ENCODE measurements at places on chromosomes 6 and 20. TPM values are rescaled to one million over a fixed set of nuclear protein-coding genes. Genes with fewer than 3 reads are reported as not detected.
A peak's percentile ranks its signal among the peaks of the same experiment; 100 is the strongest.

Gene VSX1
- total RNA-seq = 0.14 TPM

Gene TENT5A
- total RNA-seq = 60.9 TPM

Gene RBL1
- total RNA-seq = 5.3 TPM

Gene C6orf132
- total RNA-seq = 2.0 TPM

Gene GPRC6A
- total RNA-seq = not detected

DNA sequence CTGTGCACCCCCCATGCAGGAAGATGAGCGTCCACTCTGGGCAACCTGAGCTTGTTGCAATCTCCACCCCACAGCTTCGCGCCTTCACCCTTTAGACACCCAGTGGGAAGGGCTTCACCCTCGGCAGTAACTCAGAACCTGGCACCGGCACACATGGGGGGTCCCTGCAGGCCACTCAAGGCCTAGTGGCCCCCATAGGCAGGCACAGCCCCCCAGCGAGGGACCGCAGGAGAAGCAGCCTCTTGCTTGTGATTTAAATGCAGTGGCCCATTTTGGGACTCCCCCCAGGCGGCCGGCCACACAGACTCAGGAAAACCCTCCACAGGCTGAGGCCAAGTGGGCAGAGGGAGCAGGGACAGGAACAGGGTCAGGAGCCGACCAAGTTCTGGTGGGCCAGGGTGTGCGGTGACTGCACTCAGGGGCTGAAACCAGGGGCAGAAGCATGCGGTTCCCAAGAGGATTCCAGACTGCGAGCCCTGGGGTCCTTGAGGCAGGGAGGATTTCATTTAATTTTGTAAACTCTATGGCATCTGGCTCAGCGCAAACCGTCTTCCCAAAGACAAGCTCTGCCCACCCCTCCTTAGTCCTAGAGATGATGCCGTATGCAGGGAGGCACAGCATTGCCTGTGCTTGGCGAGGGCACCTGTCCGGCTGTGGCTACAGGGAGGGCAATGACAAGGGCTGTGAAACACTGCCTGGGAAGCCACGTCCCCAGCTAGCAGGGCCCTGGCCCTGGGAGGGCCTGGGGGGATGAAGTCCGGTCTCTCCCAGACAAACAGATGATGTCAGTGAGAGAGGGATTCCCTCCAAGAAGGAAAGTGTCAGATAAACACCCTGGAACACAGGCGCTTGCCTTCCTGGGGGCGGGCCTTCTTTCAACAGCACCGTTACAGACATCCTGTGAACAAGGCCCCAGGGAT lies 52.9 kb upstream of the GPR31 start:
- no peak for DNase-seq

GRCh38 chr6:10793695-10794094 lies 44.6 kb downstream of the MAK start:
- DNase-seq = no peak

DNA sequence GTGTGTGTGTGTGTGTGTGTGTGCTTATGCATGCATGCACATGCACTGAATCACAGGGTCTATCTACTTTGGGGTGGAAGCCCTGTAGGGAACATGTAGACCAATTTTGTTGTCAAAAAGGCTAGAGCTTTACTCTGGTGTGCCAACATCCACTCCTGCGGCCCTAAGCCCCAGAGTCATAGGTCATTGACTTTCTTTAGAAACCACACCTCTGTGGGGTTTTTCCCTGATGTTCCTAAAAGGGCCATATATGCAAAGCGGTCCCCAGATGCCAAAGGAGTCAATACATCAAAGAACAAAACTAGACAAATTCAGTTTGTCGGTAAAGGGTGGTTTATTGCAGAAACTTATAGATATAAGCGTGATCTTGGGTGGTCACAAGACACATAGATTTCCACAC lies 29.8 kb upstream of the SLC2A12 start:
- DNase-seq = no peak

DNA sequence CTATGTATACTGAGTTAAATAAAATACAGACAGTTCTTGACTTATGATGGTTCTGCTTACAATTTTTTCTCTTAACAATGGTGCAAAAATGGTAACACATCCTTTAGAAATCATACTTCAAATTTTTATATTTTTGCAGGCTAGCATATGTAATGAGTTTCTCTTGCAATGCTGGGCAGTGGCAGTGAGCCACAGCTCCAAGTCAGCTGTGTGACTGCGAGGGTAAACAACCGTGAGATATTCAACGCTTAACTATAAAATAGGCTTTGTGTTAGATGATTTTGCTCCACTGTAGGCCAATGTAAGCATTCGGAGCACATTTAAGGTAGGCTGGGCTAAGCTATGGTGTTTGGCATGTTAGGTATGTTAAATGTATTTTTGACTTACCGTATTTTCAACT lies 136.1 kb downstream of the PLCB4 start:
- no peak for DNase-seq

- DNase-seq = no peak
Observed at GRCh38 chr20:23286346-23286745, 64.2 kb upstream of the NXT1 start.

- DNase-seq = no peak
Observed at GRCh38 chr6:30985490-30985889, 2.0 kb downstream of the MUC21 start.

DNA sequence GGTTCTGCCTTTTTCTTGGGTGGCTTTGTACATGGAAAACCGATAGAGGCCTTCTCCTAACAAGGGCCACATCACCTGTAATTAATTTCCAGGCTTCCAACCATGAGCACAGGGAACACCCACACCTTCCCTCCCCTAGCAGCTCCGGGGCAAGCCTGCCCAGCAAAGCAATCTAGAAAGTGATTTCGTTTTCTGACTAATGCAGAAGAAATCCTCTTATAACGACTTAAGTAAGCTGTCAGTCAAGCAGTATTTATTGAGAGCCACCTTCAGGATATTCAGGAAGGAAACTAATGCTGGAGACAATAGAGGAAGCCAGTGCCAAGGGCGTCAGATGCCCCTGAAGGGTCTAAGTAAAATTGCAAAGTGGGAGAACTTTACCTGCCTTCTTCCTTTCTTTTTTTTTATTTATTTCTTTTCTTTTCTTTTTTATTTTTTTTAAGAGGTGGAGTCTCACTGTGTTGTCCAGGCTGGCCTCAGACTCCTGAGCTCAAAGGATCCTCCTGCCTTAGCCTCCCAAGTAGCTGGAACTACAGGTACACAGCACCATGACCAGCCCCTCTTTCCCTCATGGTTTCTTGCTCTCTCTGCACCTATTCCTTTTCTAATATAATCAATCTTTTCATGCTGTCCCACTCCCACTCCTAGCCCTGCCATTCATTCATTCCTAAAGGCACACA lies 67.5 kb upstream of the MBOAT1 start:
- DNase-seq = no peak

DNA sequence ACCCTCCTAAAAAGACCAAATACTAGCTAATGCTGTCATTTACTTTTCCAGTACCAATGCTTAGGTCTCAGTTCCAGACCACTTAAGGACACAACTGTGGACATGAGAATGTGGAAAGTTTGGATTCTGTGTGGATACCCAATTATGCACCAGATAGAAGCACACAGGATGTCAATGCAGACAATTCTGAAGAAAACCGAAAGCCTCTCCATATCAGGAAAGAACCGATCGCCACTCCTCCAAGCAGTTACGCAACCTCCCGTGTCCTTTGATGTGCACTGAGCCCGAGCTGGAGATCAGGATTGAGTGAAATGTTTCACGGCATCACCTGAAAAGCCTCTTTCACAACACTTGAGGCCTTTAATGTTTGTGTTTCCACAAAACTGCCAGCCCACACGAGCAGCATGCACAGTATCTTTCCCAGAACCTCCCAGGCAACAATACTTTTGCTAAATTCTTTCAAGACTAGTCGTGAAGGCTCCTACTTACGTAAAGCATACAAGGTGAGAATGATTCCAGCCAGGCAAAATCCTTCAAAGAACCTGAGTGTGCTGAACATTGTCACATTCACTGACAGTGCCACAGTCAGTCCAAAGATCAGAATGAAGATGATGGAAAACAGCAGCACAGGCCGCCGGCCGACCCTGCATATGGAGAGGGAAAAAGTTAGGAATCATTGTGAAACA lies 47.0 kb downstream of the SLC22A23 start:
- DNase-seq = peak; percentile 59
